ENCODE measurements at places on chromosomes 7 and 10.

GRCh38 chr7:30144657-30145306 lies 10.0 kb downstream of the MTURN start:
- DNase-seq = no peak

DNA sequence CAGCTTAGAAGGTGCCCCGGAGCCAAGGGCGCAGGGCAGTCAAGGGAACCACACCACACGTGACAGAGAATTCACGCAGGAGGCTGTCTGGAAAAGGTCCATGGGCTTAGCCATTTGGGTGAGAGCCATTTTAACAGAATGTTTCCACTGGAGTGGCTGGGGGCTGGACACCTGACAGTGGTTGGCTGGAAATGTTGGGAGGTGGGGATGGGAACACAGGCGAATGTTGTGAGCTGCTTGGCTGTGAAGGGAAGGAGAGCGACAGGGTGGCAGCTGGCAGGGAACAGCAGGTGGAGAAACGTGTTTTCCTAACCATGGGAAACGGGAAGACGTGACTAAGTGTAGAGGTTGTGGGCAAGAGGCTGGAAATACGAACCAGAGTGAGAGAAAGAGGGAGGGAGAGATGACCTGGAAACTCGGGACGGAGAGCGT lies 100.5 kb upstream of the ZNF32 start:
- DNase-seq = no peak

GRCh38 chr7:127629268-127629854 lies 11.4 kb upstream of the PAX4 start:
- no peak for DNase-seq

DNA sequence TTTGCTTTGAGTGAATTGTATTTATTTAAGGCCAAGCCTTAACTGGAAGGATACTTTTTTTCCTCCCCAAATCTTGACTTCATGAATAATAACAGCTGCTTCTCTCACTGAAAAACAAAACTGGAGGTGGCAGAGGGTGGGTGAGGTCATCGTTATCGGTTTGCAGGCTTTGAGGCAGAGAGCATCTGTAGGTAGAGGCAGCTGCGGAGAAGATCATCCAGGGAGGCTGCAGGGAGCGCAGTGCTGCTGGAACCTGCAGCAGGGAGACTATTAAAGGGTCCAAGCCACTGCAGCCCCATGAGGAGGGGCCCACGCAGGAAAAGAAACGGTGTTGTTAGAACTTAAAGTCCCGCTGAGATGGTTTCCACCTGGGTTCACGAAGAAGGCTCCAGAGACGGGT lies 112.1 kb upstream of the SDK1 start:
- DNase-seq = no peak

DNA sequence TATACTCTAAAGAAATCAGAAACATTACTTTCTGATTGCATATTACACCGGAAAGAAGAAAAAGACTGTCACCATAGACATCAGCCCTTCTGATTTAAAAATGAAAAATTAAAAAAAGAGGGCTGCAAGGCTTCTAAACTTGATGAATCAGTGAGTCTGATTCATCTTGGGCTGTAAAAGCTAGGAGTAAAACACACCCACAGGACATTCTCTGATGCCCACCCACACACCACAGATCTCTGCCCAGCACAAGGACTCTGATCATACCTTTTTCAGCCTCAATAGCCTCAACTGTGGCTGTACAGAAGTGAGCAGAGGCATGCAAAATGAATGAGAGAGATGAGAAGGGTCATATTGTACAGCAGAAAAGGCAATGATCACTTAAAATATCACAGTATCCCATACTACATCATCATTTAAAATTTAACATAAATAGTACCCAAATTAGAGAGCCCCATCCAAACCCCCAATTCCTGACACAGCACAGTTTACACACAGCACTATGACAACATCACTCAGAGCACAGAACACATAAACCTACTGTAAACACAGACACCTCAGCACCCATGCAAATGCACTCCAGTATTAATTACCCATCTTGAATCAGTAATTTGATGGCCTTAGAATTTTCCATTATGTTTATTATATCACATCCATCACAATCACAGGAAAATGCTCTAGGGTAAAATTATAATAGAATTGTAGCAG lies 6.4 kb upstream of the MSS51 start:
- no peak for DNase-seq

DNA sequence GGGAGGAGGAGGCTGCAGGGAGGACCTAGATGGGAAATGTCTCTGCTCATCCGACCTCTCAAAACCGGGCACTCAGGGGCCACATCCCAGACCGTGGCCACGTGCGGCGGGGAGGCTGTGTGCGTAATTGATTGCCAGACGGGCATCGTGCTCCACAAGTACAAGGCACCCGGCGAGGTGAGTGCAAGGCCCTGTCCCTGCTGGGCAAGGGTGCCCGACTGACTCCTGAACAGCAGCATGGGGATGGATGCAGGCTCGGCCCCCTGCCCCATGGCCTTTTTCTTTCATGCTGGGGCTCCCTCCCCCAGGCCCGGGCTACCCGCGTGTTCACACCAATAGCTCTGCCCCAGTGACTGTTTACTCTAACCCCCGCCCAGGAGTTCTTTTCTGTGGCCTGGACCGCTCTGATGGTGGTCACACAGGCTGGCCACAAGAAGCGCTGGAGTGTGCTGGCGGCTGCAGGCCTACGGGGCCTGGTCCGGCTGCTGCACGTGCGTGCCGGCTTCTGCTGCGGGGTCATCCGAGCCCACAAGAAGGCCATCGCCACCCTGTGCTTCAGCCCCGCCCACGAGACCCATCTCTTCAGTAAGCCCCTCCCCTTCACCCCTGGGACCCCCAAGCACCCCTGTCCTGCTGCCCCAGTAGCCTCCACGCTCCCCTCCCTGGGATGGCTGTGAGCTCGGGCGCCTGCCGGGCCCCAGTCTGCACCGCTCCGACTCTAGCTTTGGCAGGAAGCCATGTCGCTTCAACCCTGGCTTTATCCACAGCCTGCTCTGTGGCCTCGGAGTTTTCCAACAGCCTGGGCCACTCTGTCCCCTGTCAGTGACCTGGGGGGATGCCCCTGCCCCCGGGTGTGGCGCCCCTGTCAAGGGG lies 3.9 kb downstream of the LRWD1 start:
- no peak for DNase-seq

DNA sequence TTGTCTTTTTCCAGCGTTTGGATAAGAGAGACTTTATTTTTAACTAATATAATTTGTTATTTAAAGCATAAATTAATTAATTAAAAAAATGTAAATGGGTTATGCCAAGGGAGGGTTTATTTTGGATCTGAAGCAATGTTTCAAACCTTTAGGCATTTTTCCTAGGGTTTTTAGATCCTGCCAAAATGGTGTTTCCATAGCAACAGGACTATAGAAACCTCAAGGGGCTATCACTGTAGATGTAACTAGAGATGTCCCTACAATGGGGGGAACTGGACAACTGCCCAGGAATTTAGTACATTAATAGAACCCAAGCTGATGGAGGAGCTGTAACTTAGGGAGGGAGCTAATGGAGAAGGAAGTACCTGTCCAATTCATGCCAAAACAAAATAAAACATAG lies 57.3 kb downstream of the SLC39A12 start:
- no peak for DNase-seq

DNA sequence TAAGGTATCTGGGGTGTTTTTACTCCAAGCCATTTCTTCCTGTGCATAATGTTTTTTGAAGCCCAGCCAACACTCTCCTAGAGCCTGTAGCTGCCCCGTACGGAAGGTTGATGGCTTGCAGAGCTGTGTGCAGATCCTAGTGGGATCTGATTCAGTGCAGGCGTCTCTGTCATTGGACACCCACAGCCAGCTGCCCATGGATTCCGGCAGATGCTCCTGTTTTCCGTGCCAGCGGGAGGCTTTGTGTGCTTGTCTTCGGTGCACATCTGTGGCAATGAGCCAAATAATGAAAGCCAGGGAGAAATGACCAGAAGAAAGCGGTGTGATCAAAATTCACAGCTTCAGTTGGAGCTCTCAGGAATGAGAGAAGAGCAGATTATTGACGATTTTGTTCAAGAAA lies 426.4 kb downstream of the TYW1 start:
- DNase-seq = no peak

DNA sequence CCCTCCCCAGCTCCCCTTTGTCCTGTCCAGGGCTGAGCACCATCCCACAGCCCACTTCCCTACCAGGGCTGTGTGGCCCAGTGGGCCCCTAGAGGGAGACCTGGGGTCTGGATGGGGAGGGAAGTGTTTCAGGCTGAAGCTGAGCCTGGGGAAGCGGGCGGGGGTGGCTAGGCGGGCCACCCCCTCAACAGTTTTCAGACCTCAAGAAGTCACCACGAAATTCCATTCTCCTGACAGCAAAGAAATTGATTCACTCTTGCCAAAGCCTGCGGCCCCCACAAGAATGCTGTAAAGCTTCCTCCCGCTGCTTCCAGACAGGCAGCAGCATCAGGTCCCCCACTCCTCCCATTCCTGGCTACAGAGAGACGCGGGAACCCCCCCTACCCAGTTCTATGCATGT lies 2.5 kb upstream of the LFNG start:
- no peak for DNase-seq

DNA sequence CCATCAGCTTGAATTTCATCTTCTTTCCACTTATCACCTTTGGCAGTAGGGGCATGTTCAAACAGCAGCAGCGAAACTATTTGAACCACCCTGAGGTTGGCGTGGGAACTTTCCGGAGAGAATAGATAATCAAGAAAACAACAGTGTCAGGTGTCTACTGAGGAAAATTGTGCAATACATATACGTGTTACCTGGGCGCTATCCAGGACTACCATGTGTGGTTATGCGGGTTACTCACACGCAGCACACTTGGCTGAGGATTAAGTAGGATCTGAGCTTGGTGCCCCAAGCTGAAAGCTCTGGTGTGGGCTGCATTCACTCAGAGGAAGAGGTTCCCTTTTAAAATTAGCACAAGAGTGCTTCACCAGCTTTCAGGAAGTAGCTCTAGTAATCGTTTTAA lies 8.8 kb upstream of the ABI1 start:
- no peak for DNase-seq

GRCh38 chr10:110739811-110740271 lies 95.7 kb downstream of the RBM20 start:
- DNase-seq = no peak

- DNase-seq = no peak
Observed at GRCh38 chr7:15932318-15932717, 245.8 kb upstream of the MEOX2 start.

- no peak for DNase-seq
Observed at GRCh38 chr7:151893405-151893923, 16.5 kb upstream of the PRKAG2 start.

- DNase-seq = no peak
Observed at GRCh38 chr7:37703361-37703760, 19.8 kb downstream of the GPR141 start.

DNA sequence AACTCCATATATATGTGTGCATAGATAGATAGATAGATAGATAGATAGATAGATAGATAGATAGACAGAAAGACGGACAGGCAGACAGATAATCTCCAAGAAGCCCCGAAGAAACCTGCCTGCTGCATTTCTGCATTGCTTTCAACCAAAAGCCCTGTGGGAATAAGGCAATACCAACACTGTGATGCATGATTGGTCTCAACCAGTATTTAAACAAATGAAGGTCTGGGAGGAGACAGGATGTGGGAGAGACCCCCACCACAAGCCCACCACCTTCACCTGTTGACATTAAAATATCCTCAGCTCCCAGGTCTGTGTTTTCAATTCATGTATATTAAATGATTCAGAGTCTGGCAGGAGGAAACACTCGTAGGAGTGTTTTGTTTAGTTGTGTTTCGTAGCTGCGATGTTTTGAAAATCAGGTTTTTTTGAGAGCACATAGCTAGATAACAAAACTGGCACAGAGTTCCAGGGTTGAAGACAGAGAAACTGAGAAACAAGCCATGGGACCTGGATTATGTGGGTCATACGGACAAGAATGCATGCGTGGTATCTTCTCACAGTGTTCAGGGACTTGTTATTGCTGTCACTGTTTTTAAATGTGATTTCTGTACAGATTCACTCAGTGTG lies 200.7 kb upstream of the AHR start:
- no peak for DNase-seq

Measured in amygdala (tissue), 56 donors.